Activated T-cell treated with anti-CD3 and anti-CD28 coated beads, Interleukin-2, amount 50 U/mL, for 1 hour (primary cell): ENCODE measurements at places on chromosomes 1 and 21.

DNA sequence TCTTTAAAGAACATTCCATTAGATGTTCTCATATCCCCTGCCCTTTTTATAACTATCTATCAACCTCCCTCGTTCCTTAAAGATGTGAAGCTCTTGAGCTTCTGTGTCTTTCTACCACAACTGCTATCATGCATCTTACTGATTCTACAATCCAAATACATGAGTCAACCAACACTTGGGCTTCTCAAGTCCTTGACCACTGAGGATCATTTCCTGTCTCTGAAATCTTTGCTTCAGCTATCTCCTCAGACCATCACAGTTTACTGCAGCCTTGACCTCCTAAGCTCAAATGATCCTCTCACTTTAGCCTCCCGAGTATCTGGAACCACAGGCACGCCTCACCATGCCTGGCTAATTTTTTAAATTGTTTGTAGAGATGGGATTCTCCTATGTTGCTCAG is 75.2 kb downstream of the FMO4 start:
- no peak for DNase-seq

DNA sequence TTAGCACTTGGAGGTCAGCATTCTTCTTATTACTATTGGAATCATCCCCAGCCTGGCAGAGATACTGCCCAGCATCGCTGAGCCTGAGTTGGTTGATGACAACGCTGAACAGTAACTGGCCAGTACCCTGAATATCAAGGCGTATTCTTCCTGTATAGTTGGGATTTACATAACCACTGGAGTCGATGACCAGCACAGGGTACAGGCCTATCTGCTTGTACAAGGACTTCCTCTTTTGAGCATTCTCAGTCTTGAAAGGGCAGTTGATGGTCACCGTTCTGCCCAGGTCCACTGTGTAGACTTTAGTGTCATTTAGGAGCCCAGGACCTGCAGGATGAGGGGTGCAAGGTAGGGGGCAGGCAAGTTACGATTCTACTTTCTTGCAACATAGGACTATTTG is 8.8 kb downstream of the PIGR start:
- DNase-seq: no peak

- DNase-seq: no peak
Observed at GRCh38 chr1:162117039-162117774, 47.7 kb downstream of the NOS1AP start.

DNA sequence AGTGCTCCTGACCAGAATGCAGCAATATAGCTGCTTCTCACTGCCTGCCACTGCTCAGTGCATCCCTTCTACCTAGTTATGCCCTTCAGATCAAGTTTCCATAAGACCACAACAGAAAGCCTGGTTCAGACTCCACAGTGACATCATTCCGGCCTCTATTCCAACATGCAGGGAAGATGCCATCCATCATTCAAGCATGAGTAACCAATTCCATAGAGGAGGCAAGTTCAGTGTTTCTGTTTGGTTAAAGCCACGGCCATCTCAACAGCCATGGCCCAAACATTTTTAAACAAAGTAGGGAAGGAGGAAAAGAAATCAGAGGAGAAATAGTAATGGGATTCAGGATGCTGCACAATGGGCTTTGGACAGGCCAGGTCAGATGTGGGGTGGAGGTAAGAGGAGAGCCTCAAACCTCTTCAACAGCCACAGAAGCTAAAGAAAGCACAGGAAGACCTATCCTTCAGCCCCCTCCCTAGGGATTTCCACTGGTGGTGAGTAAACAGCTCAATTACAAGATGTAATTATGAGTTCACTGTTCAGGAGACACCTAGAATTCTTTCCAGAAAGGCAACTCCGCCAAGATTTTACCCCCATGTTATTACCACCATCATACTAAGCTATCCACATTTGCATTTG is 484.9 kb downstream of the SETD4 start:
- DNase-seq: no peak
